Uterus (tissue), 4 donors: ENCODE measurements at places on chromosomes 4 and X. TPM values are rescaled to one million over a fixed set of nuclear protein-coding genes. Genes with fewer than 3 reads are reported as not detected.

CLDN22 gene
- total RNA-seq, result 3.5 TPM

DNA sequence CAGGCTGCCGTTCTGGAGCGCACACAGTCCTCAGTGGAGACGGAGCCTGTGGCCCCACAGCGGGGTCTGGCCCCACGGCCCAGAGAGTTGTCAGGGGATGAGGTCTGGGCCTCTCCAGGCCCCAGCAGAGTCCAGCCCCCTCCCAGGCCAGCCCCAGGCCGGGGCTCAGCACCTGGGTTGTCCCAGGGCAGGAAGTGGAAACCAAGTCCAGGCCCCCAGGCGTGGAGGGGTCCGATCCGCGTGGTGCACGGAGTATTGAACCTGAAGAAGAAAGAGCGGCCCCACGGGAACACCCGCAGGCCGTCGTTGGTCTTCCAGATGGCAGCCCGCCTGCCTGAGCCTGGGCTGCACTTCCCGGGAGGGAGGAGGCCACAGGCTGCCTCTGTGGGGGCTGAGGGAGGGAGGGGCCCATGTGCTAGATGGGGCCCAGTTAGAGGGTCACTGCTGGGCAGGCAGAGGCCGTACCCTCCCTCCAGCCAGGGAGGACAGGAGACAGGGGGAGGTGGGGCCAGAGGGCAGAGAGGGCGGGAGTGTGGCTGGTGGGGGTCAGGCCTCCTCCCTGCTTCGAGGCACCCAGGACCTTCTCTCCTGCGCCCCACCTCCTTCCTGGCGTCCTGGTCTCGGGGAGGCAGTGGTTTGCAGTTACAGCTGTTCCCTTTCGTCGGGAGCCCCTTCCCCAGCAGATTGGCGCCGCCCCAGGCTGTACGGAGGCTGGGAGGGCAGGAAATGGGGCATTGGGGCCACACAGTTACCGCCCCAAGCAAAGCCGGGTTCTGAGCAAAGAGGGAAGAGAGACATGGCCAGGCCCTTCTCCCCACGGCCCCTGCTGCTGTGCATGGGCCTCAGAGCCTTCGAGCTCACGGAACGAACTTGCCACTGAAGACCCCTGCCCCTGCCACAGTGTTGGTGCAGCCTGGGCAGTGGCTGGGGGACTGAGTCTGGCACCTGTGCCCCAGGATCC is 8.1 kb downstream of the HGFAC start:
- no peak overlapping the region for H3K27ac ChIP-seq
- no peak overlapping the region for H3K4me3 ChIP-seq
- H3K27me3 ChIP-seq, result no peaks in the 10 kb centered on the region

GRCh38 chr4:8516996-8517550 is 63.1 kb upstream of the GPR78 start:
- no peaks in the 10 kb centered on the region for H3K27me3 ChIP-seq
- no peak overlapping the region for H3K4me3 ChIP-seq
- no peaks in the 10 kb centered on the region for H3K4me1 ChIP-seq
- H3K36me3 ChIP-seq, result no peaks in the 10 kb centered on the region
- H3K27ac ChIP-seq, result no peak overlapping the region

- H3K27me3 ChIP-seq, result no peaks in the 10 kb centered on the region
- no peaks in the 10 kb centered on the region for H3K36me3 ChIP-seq
- no peak overlapping the region for H3K27ac ChIP-seq
- H3K4me1 ChIP-seq, result no peaks in the 10 kb centered on the region
Observed at GRCh38 chr4:105605493-105605892, 53.1 kb downstream of the ARHGEF38 start.

DNA sequence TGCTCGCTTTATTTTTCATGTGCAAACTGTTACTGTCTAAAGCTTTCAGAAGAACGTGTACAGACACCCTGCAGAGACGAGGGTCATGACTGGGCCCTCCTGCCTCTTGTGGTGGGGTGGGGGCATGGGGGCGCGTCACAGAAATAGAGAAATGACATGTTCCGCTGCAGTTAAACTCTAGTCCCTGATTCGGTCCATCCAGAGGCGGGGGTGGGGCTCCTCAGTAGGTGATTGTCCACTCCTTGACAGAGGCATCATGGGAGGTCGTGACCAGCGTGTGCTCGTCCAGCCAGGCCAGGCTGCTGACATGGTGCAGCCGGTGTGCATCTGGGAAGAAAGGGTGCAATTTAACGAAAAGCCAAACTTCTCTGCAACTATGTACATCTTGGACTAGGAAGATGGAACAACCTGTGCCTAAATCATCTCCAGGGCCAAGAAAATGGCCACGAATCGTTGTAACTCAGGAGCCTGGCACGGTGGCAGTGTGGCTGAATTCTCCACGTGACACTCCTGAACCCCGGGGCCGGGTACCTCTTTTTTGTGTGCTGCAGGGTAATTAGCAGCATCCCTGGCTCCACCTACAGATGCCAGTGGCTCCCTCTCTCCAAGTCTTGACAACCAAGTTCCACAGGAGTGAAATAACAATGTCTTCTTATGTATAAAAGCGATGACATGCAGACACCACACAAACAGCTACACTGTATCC is 41.3 kb downstream of the WDR1 start:
- no peaks in the 10 kb centered on the region for H3K36me3 ChIP-seq
- no peak overlapping the region for H3K27ac ChIP-seq
- no peaks in the 10 kb centered on the region for H3K27me3 ChIP-seq
- no peak overlapping the region for H3K4me3 ChIP-seq
- H3K4me1 ChIP-seq, result no peaks in the 10 kb centered on the region

DNA sequence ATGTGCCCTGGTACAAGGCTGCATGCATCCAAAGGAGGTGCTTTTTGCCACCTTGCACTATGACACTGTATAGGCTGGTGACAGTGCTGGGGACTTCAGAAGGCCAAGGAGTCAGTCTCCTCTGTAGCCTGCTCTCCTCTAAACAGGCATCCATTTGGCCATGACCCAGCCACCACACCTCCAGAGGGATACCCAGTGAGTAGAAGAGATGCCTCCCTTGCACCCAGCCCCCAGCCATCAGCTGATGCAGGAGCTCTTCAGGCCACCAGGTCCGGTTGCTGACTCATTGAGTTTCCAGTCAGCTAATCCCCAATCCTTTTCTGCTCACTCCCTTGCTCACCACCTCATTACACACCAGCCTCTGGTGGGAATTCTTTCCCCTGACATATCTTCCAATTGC is 99.8 kb downstream of the PJA1 start:
- DNase-seq, result no peak
- H3K4me1 ChIP-seq, result no peaks in the 10 kb centered on the region
- no peak overlapping the region for H3K27ac ChIP-seq
- no peak overlapping the region for H3K4me3 ChIP-seq

CPE gene
- total RNA-seq, result 116 TPM

DNA sequence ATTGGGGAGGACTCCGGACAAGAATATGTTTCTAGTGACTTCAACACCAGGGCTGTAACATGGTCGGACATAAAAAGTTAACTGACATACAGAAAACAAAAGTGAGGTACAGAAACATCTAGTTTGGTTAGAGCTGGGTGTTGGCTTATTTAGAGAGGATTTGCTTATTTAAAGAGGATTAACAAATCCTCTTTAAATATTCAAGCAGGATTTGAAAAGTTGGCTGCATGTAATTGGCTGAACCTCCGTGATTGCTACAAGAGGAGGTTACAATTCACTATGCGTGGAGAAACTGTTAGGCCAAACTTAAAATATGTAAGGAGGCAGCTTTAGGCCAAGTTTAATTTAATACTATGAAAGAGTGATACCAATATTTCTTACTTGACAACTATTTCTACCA is 2707.4 kb downstream of the ARAP2 start:
- no peaks in the 10 kb centered on the region for H3K4me1 ChIP-seq
- DNase-seq, result no peak
- H3K4me3 ChIP-seq, result no peak overlapping the region
- H3K27ac ChIP-seq, result no peak overlapping the region
- no peaks in the 10 kb centered on the region for H3K27me3 ChIP-seq

- no peak overlapping the region for H3K4me3 ChIP-seq
- no peak overlapping the region for H3K27ac ChIP-seq
- no peaks in the 10 kb centered on the region for H3K27me3 ChIP-seq
- DNase-seq, result no peak
- H3K4me1 ChIP-seq, result no peaks in the 10 kb centered on the region
Observed at GRCh38 chrX:150352581-150352980, 10.5 kb upstream of the MAMLD1 start.

- H3K4me3 ChIP-seq, result peak overlapping the region; percentile 62
- H3K4me1 ChIP-seq, result no peaks in the 10 kb centered on the region
- peak; percentile 43 for DNase-seq
- no peaks in the 10 kb centered on the region for H3K36me3 ChIP-seq
Observed at GRCh38 chr4:30717208-30718020, 2.8 kb upstream of the PCDH7 start.

GRCh38 chr4:115781528-115782146 is 668.2 kb upstream of the NDST4 start:
- no peaks in the 10 kb centered on the region for H3K4me1 ChIP-seq
- H3K36me3 ChIP-seq, result no peaks in the 10 kb centered on the region
- no peak overlapping the region for H3K27ac ChIP-seq
- no peak for DNase-seq
- H3K27me3 ChIP-seq, result no peaks in the 10 kb centered on the region

DNA sequence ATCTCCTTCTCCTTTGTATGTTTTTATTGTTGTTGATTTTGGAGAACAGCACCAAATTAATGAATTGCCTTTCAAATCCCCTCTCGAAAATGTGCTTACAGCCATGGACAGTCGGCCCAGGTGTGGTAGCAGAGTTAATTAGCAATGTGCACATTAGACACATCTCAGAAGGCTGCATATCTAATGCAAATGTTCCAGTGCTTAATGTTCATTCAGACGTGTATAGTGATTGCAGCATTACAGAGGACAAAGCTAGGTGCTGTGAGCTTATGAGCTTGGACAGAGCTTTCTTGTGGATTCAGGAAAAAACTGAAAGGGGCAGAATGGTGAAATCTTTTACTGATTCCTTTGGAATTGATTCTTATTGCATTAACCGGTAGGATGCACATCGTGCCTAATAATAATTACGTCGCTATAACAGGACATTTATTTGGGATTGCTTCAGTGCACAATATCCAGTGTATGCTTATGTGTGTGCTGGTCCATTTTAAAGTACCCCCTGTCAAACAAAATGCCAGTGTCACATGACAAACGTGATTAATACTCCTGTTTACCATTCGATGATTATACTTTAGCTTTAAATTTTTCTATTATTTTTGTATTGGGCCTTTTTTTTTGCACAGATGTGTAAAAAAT is 552.9 kb upstream of the EPHA5 start:
- H3K4me1 ChIP-seq, result no peaks in the 10 kb centered on the region
- H3K36me3 ChIP-seq, result no peaks in the 10 kb centered on the region
- DNase-seq, result no peak
- H3K27ac ChIP-seq, result no peak overlapping the region
- no peak overlapping the region for H3K4me3 ChIP-seq
- H3K27me3 ChIP-seq, result no peaks in the 10 kb centered on the region

GRCh38 chr4:110248831-110249253 is 50.4 kb upstream of the ELOVL6 start:
- no peak overlapping the region for H3K4me3 ChIP-seq
- no peak for DNase-seq
- no peak overlapping the region for H3K27ac ChIP-seq
- no peaks in the 10 kb centered on the region for H3K36me3 ChIP-seq
- H3K27me3 ChIP-seq, result no peaks in the 10 kb centered on the region

- DNase-seq, result no peak
- no peak overlapping the region for H3K4me3 ChIP-seq
- peaks cover 11% of the 10 kb centered on the region for H3K4me1 ChIP-seq
- no peak overlapping the region for H3K27ac ChIP-seq
- H3K36me3 ChIP-seq, result no peaks in the 10 kb centered on the region
Observed at GRCh38 chr4:153228512-153229140, 24.4 kb downstream of the TRIM2 start.

GPRASP1 gene
- 26.4 TPM for total RNA-seq

GRCh38 chrX:41092776-41093175 is 7.5 kb downstream of the USP9X start:
- H3K4me3 ChIP-seq, result no peak overlapping the region
- no peak overlapping the region for H3K27ac ChIP-seq
- H3K27me3 ChIP-seq, result no peaks in the 10 kb centered on the region
- H3K4me1 ChIP-seq, result peaks cover 8% of the 10 kb centered on the region
